ENCODE measurements at places on chromosomes 12 and 14.

- DNase-seq = no peak
Observed at GRCh38 chr14:44798386-44799242, 163.1 kb downstream of the KLHL28 start.

DNA sequence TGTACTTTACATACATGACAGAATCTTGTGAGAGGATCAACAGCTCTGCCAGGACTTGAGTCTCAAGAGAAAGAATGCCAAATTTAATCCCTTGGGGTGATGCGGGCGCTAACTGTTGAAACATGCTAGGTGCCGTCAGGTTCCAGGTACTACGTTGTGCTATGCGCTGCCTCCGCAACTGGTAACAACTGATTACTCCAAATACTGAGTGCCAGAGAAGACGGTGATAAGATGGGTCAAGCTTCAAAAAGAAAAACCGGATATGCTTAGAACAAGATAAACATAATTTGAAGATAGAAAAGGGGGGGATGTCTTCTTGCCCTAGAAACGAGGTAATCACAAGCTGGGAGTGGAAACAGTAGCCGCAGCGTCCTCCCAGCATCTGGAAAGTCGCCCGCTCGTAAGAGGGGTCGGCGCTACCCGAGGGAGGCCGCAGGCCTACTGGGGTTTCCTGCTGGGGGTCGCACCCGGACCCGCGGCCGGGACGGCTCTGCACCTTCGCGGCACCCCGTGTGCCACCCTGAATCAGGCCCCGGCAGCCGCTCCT lies 678 bp downstream of the ZBTB25 start:
- peak; percentile 14 for DNase-seq

DNA sequence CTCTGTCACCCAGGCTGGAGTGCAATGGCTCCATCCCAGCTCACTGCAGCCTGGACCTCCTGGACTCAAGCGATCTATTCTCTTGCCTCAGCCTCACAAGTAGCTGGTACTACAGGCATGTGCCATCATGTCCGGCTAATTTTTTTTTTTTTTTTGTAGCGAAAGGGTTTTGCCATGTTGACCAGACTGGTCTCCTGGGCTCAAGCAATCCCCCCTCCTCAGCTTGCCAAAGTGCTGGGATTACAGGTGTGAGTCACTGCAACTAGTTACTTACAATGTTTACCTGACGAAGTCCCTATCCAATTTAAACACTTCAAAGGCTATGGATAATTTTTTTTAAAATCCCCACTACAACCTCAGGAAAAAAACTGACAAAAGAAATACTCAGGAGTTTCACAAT lies 1.8 kb downstream of the KRR1 start:
- no peak for DNase-seq

DNA sequence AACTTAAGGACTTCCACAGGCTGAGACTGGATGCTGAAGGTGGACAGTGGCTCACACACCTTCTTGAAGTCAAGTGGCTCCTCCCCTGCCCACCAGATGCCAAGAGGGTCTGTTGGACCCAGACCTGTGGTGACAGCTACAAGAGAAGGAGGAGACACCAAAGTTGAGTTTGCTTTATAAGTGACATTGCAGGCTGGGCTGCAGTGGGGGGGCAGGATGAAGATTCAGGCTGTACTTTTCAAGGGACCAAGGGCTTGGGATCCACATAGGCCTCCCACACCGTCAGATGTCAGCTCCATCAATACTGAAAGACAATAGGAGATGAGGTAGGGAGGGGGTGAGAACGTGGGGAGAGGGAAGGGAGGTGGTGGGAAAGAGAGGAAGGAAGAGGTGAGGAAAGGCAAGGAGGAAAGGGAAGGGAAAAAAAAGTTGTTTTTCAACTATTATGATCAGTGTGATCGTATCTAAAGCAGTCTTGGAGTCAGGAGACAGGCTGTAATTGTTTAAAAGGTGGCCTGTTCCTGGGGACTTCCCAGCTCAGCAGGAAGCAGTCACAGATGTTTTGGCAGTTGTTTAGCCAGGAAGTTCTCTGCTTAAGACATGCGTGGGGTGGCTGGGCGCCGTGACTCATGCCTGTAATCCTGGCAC lies 84.1 kb upstream of the RESF1 start:
- peak; percentile 50 for DNase-seq

- DNase-seq = no peak
Observed at GRCh38 chr12:76739896-76740295, 24.0 kb upstream of the ZDHHC17 start.

DNA sequence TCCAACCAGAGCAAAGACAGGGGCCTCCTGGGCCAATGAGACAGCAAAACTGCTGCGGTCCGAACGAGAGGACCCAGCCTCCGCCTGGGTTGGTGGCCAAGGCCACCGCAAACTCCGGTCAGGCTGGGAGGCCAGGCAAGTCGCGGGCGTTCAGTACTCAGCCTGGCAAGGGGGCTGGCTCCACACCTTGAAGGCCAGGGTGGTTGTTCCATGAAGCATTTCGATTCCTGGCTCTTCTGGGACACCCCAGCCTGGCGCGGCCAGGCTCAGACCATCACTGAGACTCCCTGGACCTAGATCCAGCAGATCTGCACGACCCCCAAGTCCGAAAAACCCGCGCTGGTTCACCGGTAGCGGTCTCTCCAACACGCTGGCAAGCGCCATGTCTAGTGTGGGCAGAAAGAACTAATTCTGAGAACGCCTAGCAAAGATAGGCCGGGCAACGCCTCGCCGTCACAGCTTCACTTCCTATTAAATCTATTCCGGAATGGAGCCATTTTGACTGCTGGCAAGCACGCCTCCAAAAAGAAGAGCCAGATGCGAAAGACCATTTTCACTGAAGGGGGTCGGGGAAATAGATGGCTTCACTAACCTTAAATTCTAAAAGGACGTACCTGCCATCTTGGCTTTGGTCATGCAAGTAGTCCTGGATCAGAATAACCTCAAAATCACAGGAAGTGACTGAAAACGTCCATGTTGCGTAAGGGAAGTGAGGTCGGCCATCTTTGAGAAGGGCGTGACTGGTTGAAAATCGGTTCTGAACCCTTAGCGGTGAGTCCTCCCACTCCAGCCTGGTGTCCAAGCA lies at the start of gene PSMB5:
Gene PSMB5 (minus strand): TSS at position 403 of the 805 bp plus-strand sequence. CDS start 19 bp downstream, at position 384.
- peak; percentile 85 for DNase-seq

DNA sequence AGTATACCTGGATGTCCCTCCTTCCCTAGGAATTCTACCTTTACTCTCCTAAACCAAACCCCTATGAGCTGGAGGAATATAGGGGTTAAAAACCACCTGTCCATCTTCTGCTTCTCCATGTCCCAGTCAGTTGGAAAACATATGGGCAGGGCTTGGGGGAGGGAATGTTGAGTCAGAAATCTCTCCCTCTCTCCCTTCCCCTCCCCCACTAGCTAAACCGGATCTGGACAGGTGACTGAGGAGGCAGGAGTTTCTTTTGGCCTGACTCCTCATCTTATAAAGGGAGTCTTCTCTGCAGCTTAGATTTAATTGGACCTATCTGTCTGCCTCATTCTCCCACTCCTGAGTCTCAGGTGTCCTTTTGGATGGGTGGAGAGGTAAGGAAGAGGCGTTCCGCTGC lies 6.1 kb downstream of the ERBB3 start:
- no peak for DNase-seq

- no peak for DNase-seq
Observed at GRCh38 chr14:101934601-101935150, 29.7 kb upstream of the DYNC1H1 start.

DNA sequence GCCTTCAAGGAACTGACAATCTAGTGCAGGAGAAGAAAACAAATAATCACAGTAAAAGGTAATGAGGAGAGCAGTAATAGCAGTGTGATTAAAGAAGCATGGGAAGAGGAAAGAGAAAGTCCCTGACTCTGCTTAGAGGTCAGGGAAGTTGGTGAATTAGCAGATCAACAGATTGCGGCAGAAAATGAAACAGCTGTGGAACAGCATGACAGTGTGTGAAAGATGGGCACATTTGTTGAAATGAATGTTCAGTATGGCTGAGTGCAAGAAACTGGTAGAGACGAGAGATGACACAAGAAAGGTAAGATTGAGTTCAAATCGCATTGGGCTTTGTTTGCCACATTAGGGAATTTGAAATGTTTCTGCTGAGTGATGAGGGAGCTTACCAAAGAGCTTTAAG lies 63.7 kb upstream of the RASSF8 start:
- no peak for DNase-seq

DNA sequence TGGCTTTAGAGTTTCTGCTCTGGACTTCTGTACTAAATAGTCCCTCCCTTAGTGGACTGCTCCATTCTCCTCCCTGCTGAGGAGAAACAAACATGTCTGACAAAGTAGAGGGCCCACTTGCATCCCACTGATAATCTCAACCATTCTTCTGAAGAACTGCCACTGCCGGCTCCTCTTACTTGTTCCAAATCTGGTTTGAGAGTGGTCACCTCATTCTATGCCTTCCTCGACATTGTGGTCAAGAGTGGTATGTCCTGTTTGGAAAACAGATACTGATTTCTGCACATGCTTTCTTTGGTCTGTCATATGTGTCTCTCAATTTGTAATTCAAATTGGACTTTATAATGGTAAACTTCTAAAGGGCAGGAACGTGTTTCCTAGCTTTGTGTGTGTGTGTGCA lies 36.3 kb upstream of the PLEKHA5 start:
- no peak for DNase-seq

- peak; percentile 23 for DNase-seq
Observed at GRCh38 chr14:102316338-102316742, 3.2 kb upstream of the ZNF839 start.

DNA sequence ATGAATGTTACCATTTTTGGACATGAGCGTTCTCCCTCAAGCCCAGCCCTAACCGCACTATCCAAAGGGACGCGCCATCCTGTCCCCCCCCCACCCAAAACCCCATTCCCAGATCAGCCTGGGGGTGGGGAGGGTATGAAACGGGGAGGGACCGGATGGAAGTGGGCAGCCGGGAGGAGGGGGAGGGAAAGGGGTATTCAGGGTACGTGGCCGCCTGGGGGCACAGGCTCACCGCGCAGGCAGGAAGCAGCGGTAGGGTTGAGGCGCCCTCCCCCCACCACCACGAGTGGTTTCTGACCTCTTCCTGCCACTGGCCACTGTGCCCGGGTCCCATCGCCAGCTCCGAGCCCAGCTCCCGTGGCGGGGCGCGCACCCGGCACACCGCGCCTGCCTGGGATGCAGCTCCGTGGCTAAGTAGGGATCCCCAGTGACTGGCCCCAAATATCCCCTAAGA lies 1.4 kb downstream of the ACTN1 start:
- peak; percentile 11 for DNase-seq

DNA sequence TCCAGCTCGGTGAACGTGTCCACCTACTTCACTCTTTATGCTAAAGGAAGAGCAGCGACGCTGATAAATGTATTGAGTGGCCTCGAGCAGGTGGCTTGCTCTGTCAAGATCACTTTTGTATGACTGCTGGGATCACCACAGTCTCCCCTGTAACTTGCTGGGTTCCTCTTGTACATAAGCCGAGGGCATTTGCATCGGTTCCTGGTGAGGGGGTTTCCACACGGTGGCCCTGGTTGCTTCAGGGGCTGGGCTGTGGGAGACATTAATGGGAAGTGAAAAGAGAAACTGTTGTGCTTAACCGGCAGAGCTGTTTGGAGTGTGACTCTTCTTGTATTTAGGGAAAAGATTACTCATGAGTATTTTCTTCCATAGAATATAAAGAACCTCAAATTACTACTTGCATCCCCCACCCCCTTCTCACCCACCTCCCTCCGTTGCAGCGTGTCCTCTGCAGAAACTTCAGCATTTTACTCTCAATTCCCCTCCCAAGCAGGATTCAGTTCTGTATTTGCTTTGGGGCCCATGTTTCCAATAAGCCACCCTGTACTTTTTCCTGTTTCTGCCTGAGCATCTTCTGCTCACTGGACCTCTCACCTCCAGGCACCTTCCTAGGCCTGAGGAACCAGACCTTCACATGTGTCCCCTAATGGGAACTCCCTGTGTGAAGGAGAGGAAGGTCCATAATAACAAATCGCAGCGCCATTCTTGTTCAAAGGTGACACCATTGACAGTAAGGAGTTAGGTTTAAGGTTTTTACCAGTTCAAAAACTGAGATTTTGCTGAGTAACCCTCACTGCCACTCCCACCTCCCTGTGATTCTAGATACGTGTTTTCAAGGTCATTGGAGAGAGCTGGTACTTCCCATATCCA lies 187.0 kb downstream of the ETV6 start:
- no peak for DNase-seq

GRCh38 chr14:61388173-61388975 lies 67.0 kb downstream of the PRKCH start:
- peak; percentile 17 for DNase-seq

DNA sequence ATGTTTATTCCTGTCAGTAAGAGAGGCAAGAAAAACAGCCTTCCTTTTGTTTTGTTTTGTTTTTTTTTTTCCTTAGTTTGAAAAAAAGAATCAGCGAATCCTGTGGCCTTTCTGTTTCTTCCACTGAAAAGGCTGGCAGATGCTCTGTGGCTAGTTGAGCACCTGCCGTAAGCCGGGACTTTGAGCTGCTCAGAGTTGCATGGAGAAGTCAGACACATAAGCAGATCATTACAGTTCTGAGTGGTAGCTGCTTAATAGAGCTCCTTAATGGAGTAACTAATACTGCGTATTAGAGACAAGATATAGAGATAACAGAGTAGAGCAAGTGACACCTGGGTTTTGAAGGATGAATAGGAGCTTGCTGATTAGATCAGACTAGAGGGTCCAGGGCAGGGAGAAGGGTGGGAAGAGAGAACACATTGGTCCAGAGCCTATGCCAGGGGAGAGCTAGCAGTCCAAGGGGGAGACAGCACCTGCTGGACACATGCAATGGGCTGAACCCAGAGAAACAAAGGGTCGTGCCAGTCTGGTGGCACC lies 129.4 kb downstream of the TSPAN9 start:
- DNase-seq = no peak

Data from effector CD4-positive, alpha-beta T cell (primary cell).